ENCODE measurements at places on chromosomes 7 and 10.

GRCh38 chr10:121732172-121732571 lies 133.9 kb upstream of the FGFR2 start:
- no peak for DNase-seq

GRCh38 chr10:30014511-30014910 lies 44.9 kb downstream of the JCAD start:
- DNase-seq = no peak

DNA sequence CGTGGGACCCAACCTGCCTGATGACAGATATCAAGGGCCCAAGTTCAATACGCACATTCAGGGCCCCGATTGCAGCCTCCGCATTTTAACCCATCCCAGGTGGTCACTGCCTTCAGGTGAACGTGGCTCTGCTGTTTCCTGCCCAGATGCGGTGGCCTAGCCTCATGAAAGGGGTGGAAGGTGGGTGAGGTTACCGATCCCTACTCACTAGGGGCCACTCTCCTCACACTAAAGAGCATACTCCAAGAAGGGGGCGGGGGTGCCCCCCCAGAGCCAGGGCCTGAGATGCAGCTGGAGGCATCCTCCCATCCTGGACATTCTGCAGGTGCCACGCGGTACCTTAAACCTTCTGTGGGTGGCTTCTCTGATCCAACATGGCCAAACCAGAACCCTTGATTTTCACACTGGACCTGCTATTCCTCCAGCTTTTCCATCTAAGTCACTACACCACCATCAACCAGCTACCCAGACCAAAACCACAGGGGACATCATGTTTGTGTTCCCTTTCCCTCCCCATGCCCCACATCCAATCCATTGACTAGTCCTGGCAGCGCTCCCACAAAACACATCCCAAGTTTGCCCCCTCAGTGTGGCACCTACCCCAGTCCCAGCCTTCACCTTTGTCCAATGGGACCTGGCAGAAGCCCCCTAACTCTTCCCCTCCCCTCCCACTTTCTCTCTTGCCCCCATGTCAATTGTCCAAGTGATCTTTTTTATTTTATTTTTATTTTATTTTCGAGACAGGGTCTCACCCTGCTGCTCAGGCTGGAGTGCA lies 30.0 kb downstream of the PRLHR start:
- DNase-seq = no peak

DNA sequence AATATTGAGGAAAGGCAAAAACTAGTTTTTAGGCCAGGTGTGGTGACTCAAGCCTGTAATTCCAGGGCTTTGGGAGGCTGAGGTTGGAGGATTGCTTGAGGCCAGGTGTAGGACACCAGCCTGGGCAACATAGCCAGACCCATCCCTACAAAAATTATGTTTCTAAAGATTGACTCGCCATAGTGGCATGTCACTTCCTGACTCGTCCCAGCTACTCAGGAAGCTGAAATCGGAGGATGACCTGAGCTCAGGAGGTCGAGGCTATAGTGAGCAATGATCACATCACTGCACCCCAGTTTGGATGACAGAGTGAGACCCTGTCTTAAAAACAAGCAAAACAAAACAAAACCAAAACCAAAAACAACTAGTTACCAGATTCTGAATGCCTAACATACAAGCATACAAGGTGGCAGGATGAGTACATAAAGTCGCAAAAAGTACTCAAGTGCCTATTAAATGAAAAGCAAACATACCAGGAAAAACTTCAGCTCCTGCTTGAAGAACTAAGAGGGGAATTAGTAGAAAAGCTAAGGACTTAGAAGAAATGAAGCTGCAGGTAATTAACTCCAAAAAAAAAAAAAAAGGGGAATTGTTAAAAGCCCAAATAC lies 14.1 kb downstream of the ZNF398 start:
- no peak for DNase-seq

DNA sequence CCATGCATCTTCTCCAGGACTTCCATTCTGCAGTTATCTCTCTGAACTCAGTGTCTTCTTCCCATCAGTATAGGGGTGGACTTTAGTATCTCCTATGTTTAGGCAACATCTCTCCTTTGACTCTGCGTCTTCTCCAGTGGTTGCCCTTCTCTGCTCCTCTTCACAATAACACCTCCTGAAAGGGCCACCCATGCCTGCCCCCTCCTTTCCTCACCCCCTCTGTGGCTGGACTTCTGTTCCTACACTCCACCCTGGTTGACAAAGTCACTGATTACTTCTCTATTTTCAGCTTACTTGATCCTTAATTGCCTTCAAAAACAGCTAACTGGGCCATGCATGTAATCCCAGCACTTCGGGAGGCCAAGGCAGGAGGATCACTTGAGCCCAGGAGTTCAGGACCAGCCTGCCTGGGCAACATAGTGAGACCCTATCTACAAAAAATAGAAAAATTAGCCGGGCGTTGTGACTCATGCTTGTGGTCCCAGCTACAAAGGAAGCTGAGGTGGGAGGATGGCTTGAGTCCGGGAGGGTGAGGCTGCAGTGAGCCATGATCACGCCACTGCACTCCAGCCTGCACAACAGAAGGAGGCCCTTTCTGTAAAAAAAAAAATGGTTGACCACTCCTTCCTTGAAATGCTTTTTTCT lies 13.7 kb downstream of the SRGN start:
- DNase-seq = no peak

DNA sequence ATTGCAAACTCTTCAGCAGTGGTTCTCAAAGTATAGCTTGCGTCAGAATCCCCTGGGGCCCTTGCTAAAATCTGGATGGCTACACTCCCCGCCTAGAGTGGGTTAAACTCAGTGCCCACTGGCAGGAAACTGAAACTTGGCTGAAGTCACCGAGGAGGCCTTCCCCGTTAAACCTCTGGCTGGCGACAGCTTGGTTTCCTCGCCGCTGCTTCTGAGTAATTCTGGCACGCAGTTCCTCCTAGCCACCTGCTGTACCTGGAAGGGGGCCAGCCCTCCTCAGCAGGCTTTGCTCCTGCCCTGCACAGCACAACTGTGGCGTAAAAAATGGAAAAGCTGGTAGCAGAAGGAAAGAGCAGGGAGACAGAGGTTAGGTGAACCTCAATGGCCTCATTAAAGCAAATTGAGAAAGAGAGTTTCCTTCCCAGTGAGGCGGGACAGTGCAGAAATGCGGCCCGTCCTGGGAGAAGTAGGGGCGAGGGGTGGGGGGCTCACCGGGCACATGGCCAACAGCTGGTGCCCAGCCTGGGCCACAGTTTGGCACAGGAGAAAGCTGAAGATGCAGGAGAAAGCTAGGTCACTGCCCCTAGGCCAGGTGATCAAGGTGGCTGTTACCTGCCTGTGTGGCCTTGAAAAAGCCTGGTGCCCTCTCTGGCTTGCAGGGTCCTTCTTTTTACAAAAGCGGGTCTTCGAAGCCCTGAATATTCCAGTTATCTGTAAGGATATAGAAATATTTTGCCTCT lies 46.6 kb downstream of the ALOX5 start:
- DNase-seq = peak; percentile 15

DNA sequence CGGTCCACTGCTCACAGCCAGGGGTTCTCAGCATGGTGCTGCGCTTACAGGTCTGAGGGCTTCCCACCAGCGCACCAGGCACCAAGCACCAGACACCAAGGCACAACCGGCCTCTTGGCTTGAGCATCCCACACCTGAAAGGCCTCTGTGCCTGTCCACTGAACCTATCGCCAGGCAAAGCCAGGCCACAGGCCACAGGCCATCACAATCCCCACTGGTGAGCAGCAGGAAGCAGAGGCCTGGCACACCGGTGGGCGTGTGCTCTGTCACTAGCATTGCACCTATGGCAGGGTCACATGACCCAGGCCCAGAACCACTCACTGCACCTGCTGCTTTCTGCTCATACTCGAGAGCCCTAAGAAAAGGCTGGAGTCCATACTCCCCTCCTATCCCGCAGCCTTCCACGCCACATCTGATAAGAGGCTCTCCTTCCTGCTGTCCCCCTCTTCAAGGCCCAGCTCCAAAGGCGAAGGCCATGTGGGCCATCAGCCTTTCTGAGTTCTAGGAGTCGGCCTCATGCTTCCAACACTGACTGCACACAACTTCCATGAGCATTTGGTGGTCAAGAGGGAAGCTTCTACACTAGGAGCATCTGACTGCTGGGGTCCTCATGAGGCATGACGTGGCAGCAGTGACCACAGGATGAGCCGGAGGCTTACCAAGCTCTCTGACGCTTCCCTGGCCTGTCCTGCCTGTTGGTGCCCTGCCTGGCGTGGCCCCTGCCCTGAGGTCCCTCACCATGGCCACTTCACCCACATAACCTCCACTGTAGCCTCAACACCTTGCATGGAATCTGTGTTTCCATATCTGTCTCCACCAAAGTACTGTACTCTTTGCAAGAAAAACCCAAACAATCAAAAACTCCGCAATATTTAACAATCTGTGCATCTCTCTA lies 166.3 kb downstream of the TNS3 start:
- DNase-seq = no peak

- DNase-seq = no peak
Observed at GRCh38 chr7:127437241-127437640, 44.7 kb upstream of the ZNF800 start.

Measured in stimulated activated CD4-positive, alpha-beta T cell treated with anti-CD3 and anti-CD28 coated beads, Interleukin-2, amount 100 ng/mL, for 48 hours (primary cell).